Hypothalamus (tissue), 51 donors: ENCODE measurements at places on chromosomes 4 and X.
A peak's percentile ranks its signal among the peaks of the same experiment; 100 is the strongest.

DNA sequence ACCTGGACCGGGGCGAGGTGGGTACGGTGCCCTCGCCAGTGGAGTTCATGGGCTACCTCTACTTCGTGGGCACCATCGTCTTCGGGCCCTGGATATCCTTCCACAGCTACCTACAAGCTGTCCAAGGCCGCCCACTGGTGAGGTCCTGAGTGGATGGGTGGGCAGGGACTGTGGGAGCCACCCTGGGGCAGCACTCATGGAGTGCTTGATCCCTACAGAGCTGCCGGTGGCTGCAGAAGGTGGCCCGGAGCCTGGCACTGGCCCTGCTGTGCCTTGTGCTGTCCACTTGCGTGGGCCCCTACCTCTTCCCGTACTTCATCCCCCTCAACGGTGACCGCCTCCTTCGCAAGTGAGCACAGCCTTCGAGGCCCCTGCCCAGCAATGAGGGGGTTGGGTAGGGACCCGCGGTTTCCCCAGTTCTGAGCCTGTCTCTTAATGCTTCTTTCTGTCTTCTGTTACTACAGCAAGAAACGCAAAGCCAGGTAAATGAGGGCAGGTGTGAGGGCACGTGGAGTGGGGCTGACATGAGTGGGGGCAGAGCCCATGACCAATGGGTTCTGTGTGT is 3.7 kb downstream of the PORCN start:
- no peak for DNase-seq

DNA sequence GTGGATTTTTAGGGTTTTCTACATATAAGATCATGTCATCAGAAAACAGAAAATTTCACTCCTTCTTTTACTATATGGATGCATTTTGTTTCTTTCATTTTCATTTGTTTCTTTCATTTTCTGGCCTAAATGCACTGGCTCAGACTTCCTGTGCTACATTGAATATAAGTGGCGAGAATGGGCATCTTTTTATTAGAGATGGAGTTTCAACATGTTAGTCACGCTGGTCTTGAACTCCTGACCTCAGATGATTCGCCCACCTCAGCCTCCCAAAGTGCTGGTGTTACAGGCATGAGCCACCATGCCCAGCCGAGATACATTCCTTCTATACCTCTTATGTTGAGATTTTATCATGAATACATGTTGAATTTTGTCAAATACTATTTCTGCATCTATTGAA is 61.8 kb downstream of the BRWD3 start:
- DNase-seq = no peak

DNA sequence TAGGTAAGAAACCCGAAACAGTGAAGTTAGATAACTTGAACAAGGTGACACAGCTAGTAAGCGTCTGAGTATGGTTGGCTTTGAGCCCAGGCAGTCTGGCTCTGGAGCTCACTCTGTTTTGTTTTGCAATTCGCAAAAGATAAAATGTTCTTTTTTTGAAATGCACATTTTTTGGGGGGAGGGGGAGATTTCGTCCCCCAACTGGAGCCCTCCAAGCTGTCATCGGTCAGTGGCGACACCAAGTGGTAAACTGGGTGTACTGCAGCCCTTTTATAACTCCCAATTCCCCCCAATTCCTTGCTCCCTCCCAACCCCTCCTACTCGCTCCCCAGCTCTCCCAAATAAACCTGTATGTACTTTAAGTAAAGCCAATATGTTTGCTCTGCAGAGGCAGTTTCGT is 2.8 kb upstream of the CLCN5 start:
- peak; percentile 1 for DNase-seq

- no peak for DNase-seq
Observed at GRCh38 chr4:107855723-107856122, 31.0 kb downstream of the SGMS2 start.

GRCh38 chr4:24334906-24335305 is 249.4 kb downstream of the DHX15 start:
- DNase-seq = no peak

- no peak for DNase-seq
Observed at GRCh38 chrX:86014421-86014820, 32.9 kb downstream of the CHM start.

- DNase-seq = no peak
Observed at GRCh38 chr4:83581411-83582288, 45.7 kb downstream of the GPAT3 start.

GRCh38 chr4:164379694-164380093 is 374.2 kb upstream of the SMIM31 start:
- DNase-seq = no peak

- no peak for DNase-seq
Observed at GRCh38 chr4:161457906-161458305, 705.9 kb downstream of the FSTL5 start.

DNA sequence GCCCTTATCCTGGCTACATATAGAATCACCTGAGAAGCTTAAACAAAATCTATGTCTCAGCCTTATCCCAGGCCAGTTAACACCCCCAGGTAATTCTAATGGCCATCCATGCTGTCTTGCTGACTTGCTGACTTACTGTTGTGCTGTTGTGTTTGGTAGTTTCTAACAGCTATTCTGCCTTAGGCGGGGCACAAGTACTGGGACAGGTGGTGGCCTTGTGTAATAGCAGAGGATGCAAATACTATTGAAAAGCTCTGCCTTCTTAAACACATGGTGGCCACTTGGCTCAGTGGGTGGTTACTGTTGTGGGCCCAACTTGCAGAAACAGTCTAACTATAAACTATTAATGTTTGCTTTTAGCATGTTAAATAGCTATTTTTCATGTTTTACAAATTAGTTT is 56.2 kb downstream of the CDS1 start:
- no peak for DNase-seq
